ENCODE measurements at places on chromosomes 3 and 15.

GRCh38 chr3:41418961-41419691 lies 219.8 kb downstream of the CTNNB1 start:
- DNase-seq = peak; percentile 47

- DNase-seq = no peak
Observed at GRCh38 chr3:190340071-190340470, 17.8 kb upstream of the CLDN1 start.

DNA sequence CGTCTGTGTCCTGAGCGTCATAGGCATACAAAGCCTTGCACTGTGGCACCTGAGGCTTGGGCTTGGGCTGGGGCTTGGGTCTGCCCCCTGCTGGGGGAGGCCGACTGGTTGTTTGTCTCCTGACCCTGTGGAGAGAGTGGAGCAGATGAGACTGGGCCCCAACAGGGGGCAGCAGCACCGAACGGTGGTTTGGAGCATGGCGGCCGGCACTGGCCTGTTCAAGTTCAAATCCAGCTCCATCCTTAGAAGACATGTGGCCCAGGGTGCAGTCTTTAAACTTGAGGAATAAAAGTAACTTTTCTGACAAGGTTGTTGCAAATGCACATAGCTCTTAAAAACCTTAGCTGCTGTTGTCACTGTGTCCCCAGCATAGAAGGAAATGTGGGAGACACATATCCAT lies 33.3 kb downstream of the CCNB2 start:
- DNase-seq = peak; percentile 59

DNA sequence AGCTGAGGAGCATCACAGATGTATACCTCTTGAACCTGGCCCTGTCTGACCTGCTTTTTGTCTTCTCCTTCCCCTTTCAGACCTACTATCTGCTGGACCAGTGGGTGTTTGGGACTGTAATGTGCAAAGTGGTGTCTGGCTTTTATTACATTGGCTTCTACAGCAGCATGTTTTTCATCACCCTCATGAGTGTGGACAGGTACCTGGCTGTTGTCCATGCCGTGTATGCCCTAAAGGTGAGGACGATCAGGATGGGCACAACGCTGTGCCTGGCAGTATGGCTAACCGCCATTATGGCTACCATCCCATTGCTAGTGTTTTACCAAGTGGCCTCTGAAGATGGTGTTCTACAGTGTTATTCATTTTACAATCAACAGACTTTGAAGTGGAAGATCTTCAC lies 3.0 kb downstream of the CCR8 start:
- no peak for DNase-seq

DNA sequence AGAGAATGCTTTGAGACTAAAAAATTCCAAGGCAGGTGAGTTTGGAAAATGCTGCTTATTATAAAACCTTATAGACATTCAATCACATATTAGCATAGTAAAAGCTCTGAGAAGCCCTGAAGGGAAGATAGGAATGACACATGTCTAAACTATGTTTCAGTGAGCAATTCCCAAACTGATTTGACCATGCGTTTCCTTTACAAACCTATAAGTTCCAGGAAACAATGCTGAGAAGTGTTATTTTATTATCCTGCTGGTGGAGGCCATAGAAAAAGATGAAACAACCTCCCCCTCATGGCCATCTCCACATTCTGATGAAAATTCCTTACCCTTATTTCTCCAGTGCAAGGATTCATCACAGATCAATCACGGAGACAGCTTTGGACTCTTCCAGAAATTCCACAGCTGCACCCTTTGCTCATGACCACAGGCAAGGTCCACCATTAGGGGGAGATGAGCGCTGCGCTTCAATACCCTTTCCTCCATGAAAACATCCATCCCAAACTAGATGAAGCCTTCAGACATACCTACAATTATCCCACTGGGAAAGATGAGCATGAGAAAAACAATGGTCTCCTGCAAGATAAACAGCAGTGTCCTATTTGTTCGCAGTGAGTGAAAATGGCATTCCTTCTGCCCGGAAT lies 372.1 kb downstream of the MAGI1 start:
- DNase-seq = no peak

GRCh38 chr15:40776537-40777141 lies 6.9 kb downstream of the C15orf62 start:
- DNase-seq = peak; percentile 93

GRCh38 chr15:84883916-84884781 lies at the start of gene SLC28A1:
TSS of gene SLC28A1 (plus strand) at chr15:84884662. CDS start at chr15:84887761, 3,099 bp downstream.
- no peak for DNase-seq

DNA sequence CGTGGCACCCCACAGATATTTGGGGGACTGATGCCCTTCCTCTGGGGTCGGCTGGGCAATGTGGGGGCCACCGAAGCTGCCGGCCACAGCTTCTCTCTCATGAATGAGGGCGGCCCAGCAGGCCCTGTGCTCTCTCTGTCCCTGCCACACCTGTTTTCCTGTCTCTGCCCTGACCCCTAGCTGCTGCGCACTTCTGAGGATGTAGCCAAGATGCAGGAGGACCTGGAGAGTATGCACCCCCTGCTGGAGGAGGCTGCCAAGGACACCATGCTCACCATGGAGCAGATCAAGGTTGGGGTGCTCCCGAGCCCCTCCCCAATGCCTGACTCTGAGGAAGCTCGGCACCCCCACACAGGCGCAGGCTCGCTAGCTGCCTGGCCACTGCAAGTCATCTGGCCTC lies 59.7 kb downstream of the SEMA3G start:
- peak; percentile 61 for DNase-seq

DNA sequence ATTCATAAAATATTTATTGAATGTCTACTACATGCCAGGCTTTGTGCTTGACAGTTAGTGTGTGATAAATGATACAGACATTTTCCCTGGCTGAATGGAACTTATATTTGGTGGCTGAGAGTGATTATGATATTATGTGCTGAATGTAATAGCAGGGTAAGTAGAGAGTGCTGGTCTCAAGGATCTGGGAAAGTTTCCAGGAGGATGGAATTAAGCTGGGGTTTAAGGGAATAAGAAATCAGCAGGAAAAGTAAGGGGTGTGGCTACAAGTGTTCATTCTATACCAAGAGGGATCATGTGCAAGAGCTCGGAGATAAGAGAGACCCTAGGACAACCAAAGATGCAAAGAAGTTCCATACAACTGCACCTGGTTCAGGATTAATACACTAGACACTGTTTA lies 500.1 kb upstream of the CFAP20DC start:
- DNase-seq = no peak

GRCh38 chr3:10950476-10951294 lies 41.9 kb upstream of the SLC6A1 start:
- peak; percentile 73 for DNase-seq

DNA sequence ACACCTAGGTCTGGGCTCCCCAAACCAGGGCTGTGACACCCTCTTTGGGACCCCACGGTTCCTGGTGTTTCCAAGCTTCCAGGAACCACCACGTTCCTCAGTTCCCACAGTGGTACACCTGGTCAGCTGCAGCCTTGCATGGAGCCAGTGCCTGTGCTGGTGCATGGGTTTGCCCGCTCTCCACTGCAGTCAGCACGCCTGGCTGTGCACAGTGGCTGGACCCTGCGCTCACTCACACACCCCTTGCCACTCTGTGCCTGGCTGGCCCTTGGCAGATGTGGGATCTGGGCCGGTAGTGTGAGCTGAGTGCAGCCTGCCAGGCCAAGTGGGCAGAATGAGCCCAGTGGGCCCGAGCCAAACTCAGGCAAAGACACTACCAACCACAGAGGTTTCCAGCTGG lies 48.8 kb downstream of the TCAIM start:
- no peak for DNase-seq

DNA sequence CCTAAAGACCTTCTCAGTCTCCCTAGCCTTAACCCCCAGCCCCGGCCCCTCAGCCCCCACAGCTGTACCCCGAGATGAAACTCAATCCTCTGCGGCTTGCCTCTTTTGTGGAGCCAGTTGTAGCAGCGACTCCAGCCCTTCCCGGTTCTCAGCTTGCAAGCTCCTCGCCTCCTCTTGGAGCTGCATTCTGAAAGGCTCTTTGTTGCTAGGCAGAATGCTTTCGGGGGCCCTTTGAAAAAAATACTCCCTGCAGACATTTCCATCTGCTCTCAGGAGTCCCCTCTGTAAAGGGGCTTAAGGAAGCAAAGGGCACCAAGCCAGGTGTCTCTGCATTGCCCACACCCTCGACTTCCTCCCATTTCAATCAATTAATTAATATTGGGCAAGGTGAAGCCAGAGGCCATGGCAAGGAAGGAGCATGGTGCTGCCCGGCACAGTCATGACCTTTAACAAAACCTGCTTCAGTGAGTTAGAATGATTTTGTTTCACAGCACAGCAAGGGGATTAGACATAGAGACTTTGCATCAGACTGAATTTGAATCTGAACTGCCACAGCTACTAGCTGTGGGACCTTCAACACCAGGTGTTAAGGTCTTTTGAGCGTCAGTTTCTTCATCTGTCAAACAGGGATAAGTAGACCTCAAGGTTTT lies 65.5 kb downstream of the SRGAP3 start:
- DNase-seq = peak; percentile 24

- no peak for DNase-seq
Observed at GRCh38 chr3:37254316-37254715, 79.9 kb upstream of the LRRFIP2 start.

- peak; percentile 81 for DNase-seq
Observed at GRCh38 chr3:31077021-31077601, 182.7 kb upstream of the GADL1 start.

DNA sequence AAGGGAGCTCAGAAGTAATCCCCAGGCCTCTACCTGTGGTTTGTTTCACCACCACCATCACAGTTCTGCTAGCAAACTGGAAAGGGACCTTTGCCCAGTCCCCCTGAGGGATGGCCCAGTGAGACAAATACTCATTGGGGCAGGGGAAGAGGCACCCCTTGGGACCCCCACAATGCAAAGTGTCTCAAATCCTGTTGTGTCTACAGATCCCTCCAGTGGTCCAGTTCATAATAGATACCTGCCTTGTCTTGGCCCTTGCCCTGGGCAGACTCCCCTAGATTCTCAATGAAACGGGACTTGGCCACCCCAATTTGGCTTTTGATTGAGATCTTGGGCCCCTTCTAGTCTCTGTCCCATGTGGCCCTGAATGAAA lies 43.8 kb upstream of the RAB6B start:
- DNase-seq = no peak

DNA sequence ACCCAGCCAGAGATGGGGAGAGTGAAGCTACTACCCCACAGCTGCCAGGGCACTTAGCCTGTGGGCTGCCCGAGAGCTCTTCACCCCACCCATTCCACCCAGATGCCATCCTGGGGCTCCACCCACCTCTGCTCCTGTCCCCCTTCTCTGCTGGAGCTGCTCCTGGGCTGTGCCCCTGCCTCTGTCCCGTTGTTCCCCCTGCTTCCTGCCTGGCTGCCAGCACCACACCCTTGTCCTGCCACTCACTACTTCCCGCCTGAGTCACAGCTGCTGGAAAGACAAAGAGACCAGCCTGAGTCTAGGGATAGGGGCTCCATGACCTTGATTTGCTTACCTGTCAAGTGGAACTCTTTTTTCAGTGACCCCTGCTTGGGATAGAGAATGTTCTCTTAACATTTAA lies 12.4 kb downstream of the GNAI2 start:
- DNase-seq = no peak

GRCh38 chr15:52551762-52552161 lies 17.1 kb downstream of the ARPP19 start:
- no peak for DNase-seq

- no peak for DNase-seq
Observed at GRCh38 chr3:10523561-10523960, 18.2 kb upstream of the ATP2B2 start.

GRCh38 chr3:142912402-142913172 lies 23.7 kb upstream of the PCOLCE2 start:
- DNase-seq = peak; percentile 46

GRCh38 chr3:120475722-120476377 lies 25.1 kb upstream of the FSTL1 start:
- DNase-seq = no peak

DNA sequence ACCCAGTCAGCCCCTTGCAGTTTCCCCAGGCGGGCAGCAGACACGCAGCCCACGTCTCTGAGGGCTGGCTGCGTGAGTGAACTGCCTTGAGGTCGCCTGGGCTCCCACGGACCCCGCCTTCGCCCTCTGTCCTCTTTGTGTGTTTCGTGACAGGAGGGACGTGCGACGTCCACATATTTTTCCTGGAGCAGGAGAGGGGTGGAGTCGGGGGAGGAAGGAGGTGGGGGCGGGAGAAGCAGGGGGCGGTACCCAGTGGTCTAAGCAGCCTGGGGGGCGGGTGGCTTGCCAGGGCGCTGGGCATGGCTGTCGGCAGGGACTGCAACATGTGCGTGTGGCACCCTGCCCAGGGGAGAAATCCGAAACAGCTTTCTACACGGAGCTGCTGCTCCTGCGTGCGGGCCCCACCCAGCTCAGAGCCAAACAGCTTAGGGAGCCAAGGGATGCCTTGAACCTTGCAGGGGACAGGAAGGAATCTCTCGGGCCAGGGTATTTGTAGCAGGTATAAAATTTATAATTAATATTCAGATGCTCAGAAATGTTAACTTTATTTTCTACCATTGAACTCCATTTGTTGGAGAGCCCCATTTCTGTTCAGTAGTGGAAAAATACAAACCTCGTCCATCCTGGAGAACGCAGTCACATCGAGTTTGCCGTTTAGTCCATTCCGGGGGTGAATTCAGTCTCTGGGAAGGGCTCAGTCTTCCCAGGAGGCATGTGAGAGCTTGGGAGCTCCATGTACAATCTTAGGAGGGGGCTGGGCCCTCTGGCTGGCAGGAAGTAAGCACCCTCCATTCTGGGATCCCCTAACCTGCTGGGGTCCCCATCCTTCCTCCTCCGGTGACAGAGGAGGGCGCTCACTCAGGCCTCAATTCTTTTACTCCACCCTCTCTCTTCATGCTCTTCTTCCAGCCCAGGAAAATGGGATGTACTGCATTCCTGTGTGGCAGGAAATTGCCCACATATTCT lies 79.1 kb upstream of the MEF2A start:
- DNase-seq = peak; percentile 94

GRCh38 chr15:49406352-49407118 lies 16.5 kb upstream of the FGF7 start:
- DNase-seq = no peak

GRCh38 chr3:42517117-42517516 lies 14.7 kb downstream of the VIPR1 start:
- no peak for DNase-seq

- DNase-seq = no peak
Observed at GRCh38 chr3:41095702-41096101, 103.6 kb upstream of the CTNNB1 start.

DNA sequence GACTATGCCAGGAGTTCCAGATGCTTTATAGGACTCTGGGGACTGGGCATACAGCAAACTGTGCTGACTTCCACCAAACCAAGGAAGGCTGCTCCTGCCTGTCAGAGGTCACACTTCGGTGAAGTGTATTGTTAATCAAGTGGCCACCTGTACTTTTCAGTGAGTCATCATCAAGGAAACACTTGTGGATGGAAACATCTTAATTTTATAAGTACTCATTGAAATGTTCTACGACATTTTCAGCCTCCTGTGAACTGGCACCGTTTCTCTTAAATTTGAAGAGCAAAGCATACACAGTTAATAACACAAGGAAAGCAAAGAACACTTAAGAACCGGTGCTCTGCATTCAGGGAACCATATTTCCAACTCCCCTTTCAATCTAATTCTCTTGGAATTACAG lies 801.7 kb upstream of the DPPA4 start:
- DNase-seq = no peak

Data from AG20443 (cell line).